Muscle of leg (tissue), 16 donors: ENCODE measurements at places on chromosomes 11 and 22. TPM values are rescaled to one million over a fixed set of nuclear protein-coding genes. Genes with fewer than 3 reads are reported as not detected.

OR51E2 gene
- total RNA-seq: 0.53 TPM

CARD10 gene
- 7.8 TPM for total RNA-seq

GUCY1A2 gene
- total RNA-seq: 14.3 TPM

OR51B2 gene
- 0.09 TPM for total RNA-seq

PANX3 gene
- total RNA-seq: 0.04 TPM

C11orf58 gene
- total RNA-seq: 121 TPM

MICAL2 gene
- 12.9 TPM for total RNA-seq

CRYBA4 gene
- total RNA-seq: not detected

SLCO2B1 gene
- total RNA-seq: 8.2 TPM

MRPL17 gene
- total RNA-seq: 37.2 TPM

DNAJB7 gene
- total RNA-seq: not detected

ARFGAP2 gene
- total RNA-seq: 90.2 TPM

OR8D1 gene
- not detected for total RNA-seq

ART1 gene
- 5.7 TPM for total RNA-seq

ZNF280B gene
- 3.1 TPM for total RNA-seq

OR10G7 gene
- not detected for total RNA-seq

NCF4 gene
- total RNA-seq: 5.9 TPM

PHLDA2 gene
- total RNA-seq: not detected

POU2F3 gene
- total RNA-seq: 0.13 TPM

MAJIN gene
- not detected for total RNA-seq

SPI1 gene
- total RNA-seq: 3.6 TPM

P2RX3 gene
- total RNA-seq: 1.5 TPM

SAC3D1 gene
- 6.7 TPM for total RNA-seq

ABCC8 gene
- total RNA-seq: 1.3 TPM

CD3D gene
- 0.18 TPM for total RNA-seq

OR8A1 gene
- total RNA-seq: 0.22 TPM

OR4C15 gene
- total RNA-seq: not detected

TMEM121B gene
- total RNA-seq: 1.2 TPM

PTGDR2 gene
- 0.62 TPM for total RNA-seq

WNT7B gene
- total RNA-seq: 0.04 TPM

RFPL3 gene
- total RNA-seq: not detected

GP1BB gene
- 13.7 TPM for total RNA-seq

APLNR gene
- 43.2 TPM for total RNA-seq

SCGB1D4 gene
- total RNA-seq: not detected

MS4A8 gene
- total RNA-seq: 2.5 TPM

PRG3 gene
- 0.22 TPM for total RNA-seq

RRM1 gene
- total RNA-seq: 48.2 TPM

SLC25A45 gene
- 5.0 TPM for total RNA-seq
